ENCODE measurements at places on chromosomes 11 and 22. TPM values are rescaled to one million over a fixed set of nuclear protein-coding genes. Genes with fewer than 3 reads are reported as not detected.

RAPSN gene
- 0.34 TPM for total RNA-seq

TNNI2 gene
- total RNA-seq: under 0.01 TPM

ATG16L2 gene
- total RNA-seq: 5.5 TPM

C11orf65 gene
- 2.1 TPM for total RNA-seq

NLRX1 gene
- 28.9 TPM for total RNA-seq

OVOL1 gene
- total RNA-seq: 19.0 TPM

ACRV1 gene
- total RNA-seq: not detected

OTOG gene
- not detected for total RNA-seq

ACTN3 gene
- total RNA-seq: under 0.01 TPM

TUBA8 gene
- under 0.01 TPM for total RNA-seq

SPDYC gene
- total RNA-seq: not detected

MICAL3 gene
- 13.7 TPM for total RNA-seq

SAAL1 gene
- 17.2 TPM for total RNA-seq

MOB2 gene
- total RNA-seq: 35.9 TPM

SLN gene
- not detected for total RNA-seq

Measured in nasal cavity respiratory epithelium epithelial cell of viscerocranial mucosa (primary cell).